NCI-H82 (cell line): ENCODE measurements at places on chromosomes 16 and 17.

DNA sequence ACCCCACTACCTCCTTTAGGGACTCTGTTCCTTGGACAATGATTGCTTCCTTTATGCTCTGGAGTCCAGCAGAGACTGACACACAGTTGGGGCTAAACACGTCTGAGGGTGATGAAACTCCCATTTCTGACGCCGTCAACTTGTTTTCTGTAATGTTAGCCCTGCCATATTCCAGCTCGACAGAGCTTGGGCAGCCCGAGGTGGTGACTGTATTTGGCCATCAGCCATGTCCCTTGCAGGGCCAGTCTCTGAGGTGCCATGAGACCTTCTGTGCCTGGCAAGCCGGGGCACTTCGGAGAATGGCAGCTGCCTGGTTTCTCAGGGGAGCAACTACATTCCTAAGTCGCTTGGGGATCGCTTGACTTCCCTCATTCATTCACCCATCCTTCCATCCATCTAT is 278.9 kb upstream of the TNRC6C start:
- DNase-seq = no peak

DNA sequence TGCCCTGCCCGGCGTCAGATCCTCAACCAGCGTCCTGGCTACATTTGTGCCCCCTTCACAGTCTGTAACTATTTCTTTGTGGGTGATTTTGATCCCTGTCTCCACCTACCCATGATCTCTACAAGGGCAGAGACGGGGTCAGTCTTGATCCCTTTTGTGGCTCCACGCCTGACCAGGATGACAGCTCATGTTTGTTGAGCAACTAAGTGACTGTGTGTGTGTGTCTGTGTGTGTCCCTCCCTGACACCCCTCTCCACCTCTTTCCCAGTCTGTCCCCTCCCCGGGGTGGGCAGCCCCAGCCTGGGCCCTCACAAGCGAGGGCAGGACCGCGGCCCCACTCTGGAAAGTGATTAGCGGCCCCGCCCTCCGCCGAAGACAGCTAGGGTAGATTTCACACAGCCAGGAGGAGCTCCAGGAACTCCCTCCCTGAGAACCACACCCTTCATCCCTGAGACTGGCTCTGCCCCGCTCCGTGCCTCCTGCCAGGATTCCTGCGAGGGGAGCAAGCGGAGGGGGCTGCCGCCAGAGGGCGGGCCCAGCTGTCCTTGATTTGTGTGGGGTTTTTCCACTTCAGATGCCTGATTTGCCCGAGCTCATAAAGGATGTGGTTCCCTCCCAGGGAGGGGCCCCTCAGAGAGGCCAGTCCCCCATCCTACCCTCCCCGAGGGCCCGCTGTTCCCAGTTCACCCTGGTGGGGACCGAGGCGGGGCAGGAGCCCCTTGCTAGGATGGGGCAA is 5.3 kb upstream of the HS3ST6 start:
- DNase-seq = peak; percentile 92

- no peak for DNase-seq
Measured at GRCh38 chr16:86618431-86619238, 40.3 kb downstream of the FOXL1 start.

- DNase-seq = no peak
Measured at GRCh38 chr16:87328846-87329245, 11.7 kb upstream of the C16orf95 start.

GRCh38 chr17:61247439-61247838 is 152.2 kb upstream of the TBX2 start:
- DNase-seq = peak; percentile 32

- peak; percentile 92 for DNase-seq
Measured at GRCh38 chr17:18246880-18247612, 11.5 kb downstream of the FLII start.
